ENCODE measurements at places on chromosomes 7 and 10.
A peak's percentile ranks its signal among the peaks of the same experiment; 100 is the strongest.

DNA sequence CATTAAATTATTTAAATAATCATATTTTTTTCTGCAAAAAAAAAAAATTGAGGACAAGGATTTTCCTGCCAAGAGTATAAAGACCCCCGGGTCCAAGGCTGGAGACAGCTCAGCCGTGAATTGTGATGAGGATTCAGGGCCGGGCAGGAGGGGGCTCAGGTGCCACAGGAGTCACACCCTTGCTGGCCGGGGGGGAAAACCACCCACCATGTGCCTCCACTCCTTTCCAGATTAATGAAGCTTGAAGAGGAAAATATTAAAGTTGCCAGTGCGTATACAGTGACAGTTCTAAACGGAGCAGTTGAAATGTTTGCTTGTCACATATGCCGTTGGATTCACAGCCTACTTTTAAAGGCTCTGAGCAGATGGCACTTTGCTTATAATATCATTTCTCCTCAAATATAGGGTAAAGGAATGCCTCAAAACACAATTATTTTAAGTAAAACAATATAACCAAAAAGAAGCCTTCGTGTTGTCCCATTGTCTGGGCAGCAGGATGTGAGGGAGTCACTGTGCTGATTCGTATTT lies 49.6 kb downstream of the ADARB2 start:
- DNase-seq, result no peak

- no peak for DNase-seq
Measured at GRCh38 chr10:43647576-43647975, 1.1 kb downstream of the ZNF32 start.

DNA sequence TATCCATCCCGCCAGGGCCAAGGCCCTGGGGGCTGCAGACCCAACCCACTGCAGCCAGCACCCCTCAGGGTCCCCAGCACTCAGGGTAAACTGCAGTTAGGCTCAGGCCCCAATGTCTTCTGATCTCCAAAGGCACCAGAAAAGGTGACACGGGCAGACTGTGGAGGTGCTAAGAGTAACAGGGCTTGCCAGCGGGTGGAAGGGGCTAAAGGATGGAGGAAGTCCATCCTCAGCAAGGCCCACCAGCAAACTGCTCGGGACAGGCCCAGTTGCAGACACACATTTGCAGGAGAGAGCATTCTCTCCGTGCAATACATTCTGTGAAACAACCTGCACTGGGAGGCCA lies 95.6 kb upstream of the DDC start:
- DNase-seq, result no peak

- DNase-seq, result no peak
Measured at GRCh38 chr7:28107960-28108359, 72.6 kb downstream of the JAZF1 start.

- no peak for DNase-seq
Measured at GRCh38 chr7:87596136-87596535, 4.5 kb downstream of the ABCB1 start.

DNA sequence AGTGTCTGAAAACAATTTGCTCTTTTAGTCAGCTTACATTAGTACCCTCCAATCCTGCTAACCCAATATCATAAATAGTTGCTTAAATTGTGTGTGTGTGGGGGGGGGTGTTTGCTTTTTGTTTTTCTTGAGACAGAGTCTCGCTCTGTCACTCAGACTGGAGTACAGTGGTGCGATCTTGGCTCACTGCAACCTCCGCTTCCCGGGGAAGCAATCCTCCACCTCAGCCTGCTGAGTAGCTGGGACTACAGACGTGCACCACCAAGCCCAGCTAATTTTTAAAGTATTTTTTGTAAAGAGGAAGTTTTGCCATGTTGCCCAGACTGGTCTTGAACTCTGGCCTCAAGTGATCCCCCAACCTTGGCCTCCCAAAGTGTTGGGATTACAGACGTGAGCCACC lies 73.5 kb upstream of the PDLIM1 start:
- DNase-seq, result no peak

- no peak for DNase-seq
Measured at GRCh38 chr10:102982296-102982695, 64.2 kb downstream of the CNNM2 start.

DNA sequence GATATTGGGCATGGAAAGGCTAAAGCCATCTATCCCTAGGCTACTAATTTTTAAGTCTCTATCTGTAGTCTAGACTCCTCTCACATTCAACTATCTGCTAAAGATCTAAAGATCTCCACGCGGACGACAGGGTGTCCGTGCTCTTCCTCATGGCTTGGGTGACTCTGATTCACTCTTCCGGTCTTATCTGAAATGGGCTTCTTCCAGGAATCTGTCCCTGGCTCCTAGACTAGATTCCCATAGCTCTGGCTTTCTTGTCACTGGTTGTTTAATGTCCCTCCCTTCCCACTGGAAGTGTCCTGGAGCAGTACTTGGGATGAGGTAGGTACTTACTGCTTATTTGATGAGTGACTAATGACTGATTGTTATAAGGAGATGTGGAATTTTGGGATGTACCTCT lies 62.0 kb upstream of the PODXL start:
- DNase-seq, result peak; percentile 55

DNA sequence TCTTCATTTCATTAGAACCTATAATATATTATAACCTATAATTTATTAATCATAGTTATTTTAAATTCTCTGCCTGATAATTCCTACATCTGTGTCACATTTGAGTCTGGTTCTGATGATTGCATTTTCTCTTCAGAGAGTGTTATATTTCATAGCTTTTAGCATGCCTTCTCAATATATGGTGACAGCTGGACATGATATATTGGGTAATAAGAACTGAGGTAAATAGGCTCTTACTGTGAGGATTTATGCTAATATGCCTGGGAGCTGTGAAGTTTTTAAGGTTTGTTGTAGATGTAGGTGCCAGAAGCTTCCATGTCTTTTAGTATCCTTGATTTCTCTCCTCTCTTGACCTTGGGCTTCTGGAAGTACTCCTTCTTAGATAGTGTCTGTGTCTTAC lies 325.9 kb upstream of the SEMA3D start:
- no peak for DNase-seq

- no peak for DNase-seq
Measured at GRCh38 chr10:48667960-48668590, 16.6 kb upstream of the WDFY4 start.

Data from hepatic stellate cell (primary cell).